ENCODE measurements at places on chromosomes 3 and 15.

- H3K27me3 ChIP-seq, result no peaks in the 10 kb centered on the region
- no peak overlapping the region for H3K4me3 ChIP-seq
Measured at GRCh38 chr15:89680282-89680873, 1.2 kb upstream of the PLIN1 start.

GRCh38 chr3:177882124-177882648 lies 654.0 kb upstream of the KCNMB2 start:
- H3K36me3 ChIP-seq, result no peaks in the 10 kb centered on the region
- H3K4me3 ChIP-seq, result no peak overlapping the region
- H3K27me3 ChIP-seq, result peaks cover 3% of the 10 kb centered on the region

DNA sequence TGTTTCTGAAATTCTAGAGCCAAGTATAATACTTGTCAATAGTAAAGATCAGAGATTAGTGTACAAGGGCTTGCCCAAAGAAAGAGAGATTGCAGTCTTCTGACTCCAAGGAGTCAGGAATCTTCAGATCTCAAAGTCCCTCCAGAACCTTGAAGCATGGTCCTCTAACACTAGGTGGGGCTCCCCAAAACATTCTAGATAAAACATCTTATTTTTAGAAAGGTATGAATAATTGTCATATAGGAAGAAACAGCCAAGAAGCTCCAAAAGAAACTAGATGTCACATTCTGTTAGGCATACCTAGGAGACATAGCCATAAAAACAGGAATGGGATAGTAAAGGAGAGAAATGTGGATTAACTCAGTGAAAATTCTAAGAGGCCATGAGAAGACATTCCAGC lies 10.7 kb downstream of the MUC13 start:
- no peaks in the 10 kb centered on the region for H3K4me1 ChIP-seq
- H3K27me3 ChIP-seq, result peaks cover 7% of the 10 kb centered on the region
- H3K36me3 ChIP-seq, result no peaks in the 10 kb centered on the region
- DNase-seq, result no peak
- H3K4me3 ChIP-seq, result no peak overlapping the region
- H3K27ac ChIP-seq, result no peak overlapping the region

DNA sequence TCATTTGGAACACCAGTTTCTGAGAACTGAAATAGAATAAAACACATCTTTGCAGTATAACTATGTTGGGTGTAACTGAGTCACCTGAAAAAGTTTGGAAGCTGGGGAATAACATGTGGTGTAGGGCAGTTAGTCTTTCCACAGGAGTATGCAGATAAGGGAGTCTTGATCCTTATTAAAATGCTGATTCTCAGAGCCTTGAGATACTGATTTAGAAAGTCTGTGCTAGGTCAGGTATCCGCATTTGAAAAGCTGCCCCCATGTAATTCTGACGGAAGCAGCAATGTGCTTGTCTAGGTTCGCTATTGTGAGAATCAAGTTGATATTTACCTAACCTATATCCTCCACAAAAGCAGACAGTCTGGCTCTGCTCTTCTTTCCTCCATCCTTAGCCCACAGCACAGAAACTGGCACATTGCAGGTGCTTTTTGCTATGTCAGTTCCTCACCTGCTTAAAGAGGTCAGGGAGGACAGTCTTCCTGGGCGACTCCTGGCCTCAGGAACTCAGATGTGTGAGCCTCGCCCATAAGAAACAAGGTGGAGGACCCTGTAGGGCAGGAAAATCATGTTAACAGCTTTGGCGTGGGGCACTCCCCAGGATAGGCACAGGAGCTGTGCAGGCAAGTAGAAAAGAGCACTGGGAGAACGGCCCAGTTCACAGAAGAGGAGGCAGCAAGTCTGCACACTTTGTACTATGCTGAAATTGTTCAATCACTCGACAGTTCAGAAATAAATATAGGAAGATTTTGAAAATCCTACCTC lies 27.6 kb upstream of the SRPRB start:
- peak overlapping the region; percentile 57 for H3K4me3 ChIP-seq
- no peaks in the 10 kb centered on the region for H3K36me3 ChIP-seq
- H3K27me3 ChIP-seq, result peaks cover 3% of the 10 kb centered on the region
- no peaks in the 10 kb centered on the region for H3K4me1 ChIP-seq
- DNase-seq, result no peak
- peak overlapping the region; percentile 57 for H3K27ac ChIP-seq

GRCh38 chr15:82832601-82833361 lies 23.4 kb downstream of the WHAMM start:
- no peak for DNase-seq
- peaks cover 12% of the 10 kb centered on the region for H3K4me1 ChIP-seq
- peak overlapping the region; percentile 88 for H3K27ac ChIP-seq
- H3K36me3 ChIP-seq, result peaks cover 50% of the 10 kb centered on the region

GRCh38 chr3:146803745-146804144 lies 198.6 kb upstream of the PLSCR5 start:
- DNase-seq, result no peak
- no peak overlapping the region for H3K27ac ChIP-seq
- no peaks in the 10 kb centered on the region for H3K27me3 ChIP-seq
- H3K36me3 ChIP-seq, result no peaks in the 10 kb centered on the region

Data from type B pancreatic cell (in vitro differentiated cells).